ENCODE measurements at places on chromosomes 12 and 14.

DNA sequence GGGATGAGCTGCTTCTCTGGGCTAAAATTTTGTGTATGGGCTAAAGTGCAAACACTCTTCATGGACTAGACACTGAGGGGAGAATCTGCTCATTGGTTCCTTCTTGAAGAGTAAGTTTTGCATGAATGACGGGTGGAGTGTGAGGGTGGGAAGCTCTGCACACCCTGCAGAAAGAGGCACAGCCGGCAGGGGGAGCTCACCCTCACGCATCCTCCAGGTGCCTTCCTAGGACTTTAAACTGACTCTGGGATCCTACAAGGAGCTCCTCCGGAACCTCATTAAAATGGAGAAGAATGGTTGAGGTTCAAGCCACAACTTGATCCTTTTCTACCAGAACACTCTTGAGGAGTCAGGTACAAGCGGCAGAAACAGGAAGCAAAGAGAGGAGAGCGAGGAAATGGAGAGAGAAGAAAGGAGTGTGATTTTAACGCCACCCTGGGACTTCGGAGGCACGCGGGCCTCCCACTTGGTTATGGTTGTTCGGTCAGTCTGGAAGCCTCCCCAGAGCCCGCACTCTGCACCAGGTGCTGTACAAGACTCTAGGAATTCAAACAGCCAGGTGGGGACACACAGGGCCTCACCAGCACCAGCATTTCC, 87.5 kb downstream of the SETD3 start:
- peak; percentile 15 for DNase-seq

- DNase-seq = no peak
Observed at GRCh38 chr14:30603402-30603801, 18.7 kb upstream of the SCFD1 start.

GRCh38 chr12:33205981-33206380, 233.6 kb downstream of the SYT10 start:
- DNase-seq = no peak

- DNase-seq = no peak
Observed at GRCh38 chr12:40672741-40673271, 19.4 kb upstream of the CNTN1 start.

- peak; percentile 62 for DNase-seq
Observed at GRCh38 chr12:130965668-130966067, 12.0 kb downstream of the ADGRD1 start.

GRCh38 chr14:74599321-74599761, 12.7 kb downstream of the LTBP2 start:
- DNase-seq = no peak

- no peak for DNase-seq
Observed at GRCh38 chr14:37443461-37443860, 151.6 kb downstream of the FOXA1 start.
